ENCODE measurements at places on chromosomes 11 and 22.

- DNase-seq = peak; percentile 58
These were observed 98.4 kb downstream of the VPREB1 start for GRCh38 chr22:22342697-22343580.

DNA sequence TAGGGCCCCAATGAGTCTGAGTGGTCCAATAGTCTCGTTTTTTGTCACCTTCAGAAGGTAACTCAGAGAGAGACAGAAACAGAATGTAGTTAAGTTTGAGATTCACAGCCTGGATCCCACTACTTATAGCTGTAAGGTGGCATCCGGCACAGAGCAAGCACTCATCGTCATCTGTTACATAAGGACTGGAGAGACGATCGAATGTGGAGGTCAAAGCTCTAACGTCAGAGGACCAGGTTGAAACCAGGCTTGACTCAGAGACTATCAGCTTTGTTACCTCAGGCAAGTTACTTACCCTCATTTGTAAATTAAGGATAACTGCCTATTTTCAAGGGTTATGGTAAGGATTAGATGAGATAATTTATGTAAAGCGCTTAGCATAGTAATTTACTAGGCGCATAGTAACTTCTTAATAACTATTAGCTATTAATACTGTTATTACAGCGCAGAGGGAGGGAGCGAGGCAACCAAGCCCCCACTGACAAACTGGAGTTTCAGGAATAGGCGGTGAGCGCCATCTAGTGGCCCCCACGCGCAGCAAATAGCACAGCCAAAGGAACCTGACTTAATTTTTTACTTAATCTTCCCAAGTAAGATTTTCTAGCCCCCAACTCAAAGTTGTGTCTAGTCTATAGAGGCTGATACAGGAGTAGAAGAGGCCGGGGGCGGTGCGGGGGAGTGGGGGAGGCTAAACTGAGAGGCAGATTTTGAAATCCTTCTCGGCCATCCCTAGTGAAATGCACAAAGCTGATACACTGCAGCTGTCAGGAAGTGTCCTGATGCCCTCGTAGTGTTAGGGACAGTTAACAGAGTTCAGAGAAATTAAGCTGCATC is 29.0 kb upstream of the API5 start:
- DNase-seq = peak; percentile 5

DNA sequence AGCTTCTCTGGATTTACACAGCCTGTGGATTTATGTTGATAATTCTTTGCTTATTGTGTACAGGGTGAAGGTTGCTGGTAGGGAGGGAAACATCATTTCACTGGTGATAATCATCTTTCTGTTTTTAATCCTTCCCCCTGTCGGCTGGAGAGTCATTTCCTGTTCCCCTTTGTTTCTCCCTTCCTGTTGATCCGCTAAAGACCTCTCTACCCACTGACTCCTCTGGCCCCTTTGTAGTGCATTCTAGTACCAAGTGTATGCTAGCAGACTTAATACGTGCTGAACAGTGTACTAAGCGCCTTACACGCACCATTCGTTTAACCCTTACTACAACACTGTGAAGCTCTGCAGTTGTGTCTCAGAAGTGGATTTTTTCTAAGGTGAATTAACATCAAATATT is 19.0 kb upstream of the OR9Q1 start:
- DNase-seq = no peak

DNA sequence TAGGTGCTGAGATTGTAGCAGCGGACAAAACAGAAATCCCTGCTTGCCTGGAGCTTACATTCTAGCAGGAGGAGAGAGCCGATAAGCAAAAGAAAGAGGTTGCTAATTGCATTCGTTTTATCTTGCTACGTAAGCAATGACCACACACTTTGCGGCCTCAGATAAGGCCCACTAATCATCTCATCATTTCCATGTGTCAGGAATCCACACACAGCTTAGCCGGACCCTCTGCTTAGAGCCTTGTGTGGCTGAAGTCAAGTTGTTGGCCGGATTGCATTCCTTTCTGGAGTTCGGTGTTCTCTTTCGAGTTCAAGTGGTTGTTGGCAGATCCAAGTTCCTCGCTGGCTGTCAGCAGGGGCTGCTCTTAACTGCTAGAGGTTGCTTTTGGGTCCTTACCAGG is 101.6 kb downstream of the CHST1 start:
- DNase-seq = peak; percentile 9

DNA sequence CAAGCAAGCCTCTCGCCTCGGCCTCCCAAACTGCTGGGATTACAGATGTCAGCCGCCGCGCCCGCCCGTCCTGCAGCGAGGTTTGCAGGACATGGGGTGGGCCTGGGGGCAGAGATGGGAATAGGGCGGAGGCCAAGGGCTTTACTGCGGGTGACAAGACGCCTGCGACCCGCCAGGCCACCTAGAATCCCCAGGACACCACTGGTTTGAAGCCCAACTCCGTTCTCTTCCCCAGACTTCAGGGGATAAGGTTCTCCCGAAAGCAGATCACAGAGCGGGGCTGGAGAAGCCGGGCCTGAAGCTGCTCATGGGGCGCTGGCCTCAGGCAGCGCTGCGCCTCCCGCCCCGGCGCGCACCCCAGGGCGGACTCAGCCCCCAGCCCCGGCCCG is 354 bp downstream of the POLR2L start:
- DNase-seq = no peak

GRCh38 chr11:10478066-10478465 is 23.0 kb downstream of the AMPD3 start:
- DNase-seq = no peak

All from Daoy (cell line).